ENCODE measurements at places on chromosomes 4 and X.
A peak's percentile ranks its signal among the peaks of the same experiment; 100 is the strongest.

- no peak for DNase-seq
Observed at GRCh38 chrX:65928522-65928921, 111.4 kb downstream of the VSIG4 start.

GRCh38 chrX:65017451-65017850 lies 41.2 kb upstream of the ZC4H2 start:
- DNase-seq = no peak

- peak; percentile 73 for DNase-seq
Observed at GRCh38 chr4:113682730-113683537, 78.6 kb downstream of the CAMK2D start.

DNA sequence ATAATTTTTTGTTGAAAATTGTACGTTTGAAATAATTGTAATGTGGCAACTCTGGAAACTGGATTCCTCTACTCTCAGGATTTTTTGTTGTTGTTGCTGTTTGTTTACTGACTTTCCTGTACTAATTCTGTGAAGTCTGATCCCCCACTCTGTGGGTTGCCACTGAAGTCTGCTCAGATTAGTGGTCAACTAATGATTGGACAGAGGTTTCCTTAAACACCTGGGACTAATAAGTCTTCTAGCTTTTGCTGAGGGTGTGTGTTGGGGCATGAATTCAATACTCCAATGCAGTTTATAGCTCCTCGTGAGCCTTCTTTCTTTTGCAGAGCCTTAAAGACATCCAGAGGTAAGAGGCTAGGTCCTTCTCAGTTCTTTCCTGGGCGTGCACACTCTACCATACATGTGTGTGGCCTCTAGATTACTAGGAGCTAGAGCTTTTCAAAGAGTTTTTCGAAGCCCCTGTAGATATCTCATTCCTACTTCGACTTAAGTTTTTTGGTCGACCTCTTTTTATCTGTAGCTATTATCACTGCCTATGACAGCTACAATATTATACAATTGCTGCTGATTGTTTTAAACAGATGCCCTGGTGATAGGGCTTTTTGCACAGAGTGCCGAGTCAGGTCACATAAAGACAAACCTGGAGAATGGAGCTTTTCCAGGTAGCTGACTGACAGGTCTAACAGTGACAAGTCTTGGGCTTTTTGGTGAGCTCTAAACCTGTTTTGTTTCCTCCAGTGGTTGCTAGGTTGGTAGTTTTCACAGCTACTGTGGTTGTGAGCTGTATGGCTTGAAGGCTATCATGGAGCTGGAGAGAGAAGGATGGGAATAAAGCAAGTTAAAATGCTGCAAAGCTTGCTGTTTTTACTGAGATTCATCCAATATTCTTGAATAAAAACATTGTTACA lies 34.0 kb downstream of the BMP2K start:
- no peak for DNase-seq

GRCh38 chrX:151402719-151403390 lies 5.8 kb downstream of the VMA21 start:
- no peak for DNase-seq

GRCh38 chr4:89906777-89907521 lies 12.3 kb downstream of the MMRN1 start:
- DNase-seq = no peak

DNA sequence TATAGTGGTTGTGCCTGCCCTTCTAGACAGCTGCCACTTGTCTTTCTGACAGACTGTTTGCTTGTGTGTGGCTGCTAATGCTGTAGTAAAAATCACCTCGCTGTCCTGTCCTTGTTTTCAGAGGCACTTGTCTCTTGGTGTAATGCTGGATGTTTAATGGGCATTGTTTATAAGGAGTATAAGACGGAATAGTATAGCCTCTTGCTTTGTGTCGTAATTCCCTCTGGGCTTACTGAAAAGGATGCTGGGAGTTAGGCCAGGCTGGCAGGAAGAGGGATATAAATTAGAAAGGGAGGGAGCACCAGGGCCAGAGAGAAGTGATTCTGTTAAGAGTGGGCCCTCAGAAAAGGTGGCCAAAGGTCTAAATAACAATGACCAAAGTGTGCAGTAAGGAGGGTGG lies 29.0 kb downstream of the NHS start:
- no peak for DNase-seq

DNA sequence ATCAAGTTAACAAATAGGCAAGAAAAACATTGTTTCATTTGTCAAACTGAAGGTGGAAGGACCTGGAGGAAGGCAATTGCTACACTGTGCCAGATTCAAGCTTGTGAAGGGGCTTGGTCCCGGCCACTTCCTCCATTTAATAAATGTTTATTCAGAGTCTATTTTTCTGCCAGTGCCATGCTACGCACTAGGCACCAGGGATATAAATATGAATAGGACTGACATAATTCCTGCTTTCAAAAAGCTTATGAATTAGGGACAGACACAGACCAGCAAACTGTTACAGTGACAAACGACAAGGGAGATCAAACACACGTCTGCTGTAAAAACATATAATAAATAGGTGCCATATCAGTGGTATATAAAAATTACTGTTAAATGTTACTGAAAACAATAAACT lies 571 bp downstream of the TLR6 start:
- DNase-seq = peak; percentile 37

DNA sequence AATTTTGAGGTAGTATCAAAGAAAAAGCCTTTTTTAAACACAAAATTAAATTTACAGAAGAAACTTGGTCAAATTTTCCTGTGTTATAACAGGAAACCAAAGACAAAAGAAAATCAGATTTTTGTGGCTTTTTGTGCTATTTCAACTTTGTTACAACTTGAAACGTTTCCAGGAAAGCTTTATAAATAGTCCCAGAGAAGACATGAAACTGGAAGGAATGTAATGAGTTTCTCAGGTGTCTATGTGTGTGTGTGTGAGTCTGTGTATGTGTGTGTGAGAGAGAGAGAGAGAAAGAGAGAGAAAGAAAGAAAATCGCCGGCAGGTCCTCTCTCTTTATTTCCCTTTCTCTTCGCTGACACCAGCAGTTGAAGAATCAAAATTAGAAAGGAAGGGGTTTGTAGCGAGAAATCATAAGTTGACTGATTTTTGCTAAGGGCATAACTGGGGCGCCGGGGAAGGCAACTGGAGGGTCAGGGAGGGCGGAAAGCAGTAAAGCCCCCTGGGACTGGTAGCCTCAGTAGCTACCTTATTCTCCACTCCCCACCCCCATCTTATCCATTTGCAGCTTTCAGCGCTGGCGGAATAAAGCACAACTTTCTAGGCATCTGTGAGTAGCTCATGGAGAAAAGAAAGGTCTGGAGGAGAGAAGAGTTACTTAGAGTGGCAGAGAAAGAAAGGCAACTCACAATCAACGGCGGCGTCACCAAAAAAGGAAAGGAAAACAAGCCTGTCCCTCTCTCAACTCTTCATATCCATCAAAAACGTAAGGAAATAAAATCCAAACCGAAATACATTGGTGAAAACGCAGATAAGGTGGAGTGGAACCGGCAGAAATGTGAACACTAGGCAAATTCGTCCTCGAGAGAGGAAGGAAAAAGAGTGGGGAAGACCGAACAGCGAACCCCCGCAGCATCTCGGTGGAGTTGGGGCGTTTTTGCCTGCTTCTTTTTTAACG lies 1.3 kb downstream of the TMEM47 start:
- no peak for DNase-seq

- DNase-seq = no peak
Observed at GRCh38 chr4:94671113-94671512, 86.6 kb upstream of the BMPR1B start.

DNA sequence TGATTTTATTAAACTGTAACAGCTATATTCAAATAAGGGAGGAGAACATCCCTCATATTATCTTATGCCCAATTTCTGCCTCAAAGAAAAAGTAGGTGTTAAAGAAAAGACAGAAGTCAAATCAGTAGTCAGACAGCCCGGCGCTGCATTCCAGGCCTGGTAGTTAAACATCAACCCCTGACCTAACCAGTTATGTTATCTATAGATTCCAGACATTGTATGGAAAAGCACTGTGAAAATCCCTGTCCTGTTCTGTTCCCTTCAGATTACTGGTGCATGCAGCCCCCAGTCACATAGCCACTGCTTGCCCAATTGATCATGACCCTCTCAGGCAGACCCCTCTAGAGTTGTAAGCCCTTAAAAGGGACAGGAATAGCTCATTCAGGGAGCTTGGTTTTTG lies 269.9 kb upstream of the GALNT7 start:
- DNase-seq = no peak

DNA sequence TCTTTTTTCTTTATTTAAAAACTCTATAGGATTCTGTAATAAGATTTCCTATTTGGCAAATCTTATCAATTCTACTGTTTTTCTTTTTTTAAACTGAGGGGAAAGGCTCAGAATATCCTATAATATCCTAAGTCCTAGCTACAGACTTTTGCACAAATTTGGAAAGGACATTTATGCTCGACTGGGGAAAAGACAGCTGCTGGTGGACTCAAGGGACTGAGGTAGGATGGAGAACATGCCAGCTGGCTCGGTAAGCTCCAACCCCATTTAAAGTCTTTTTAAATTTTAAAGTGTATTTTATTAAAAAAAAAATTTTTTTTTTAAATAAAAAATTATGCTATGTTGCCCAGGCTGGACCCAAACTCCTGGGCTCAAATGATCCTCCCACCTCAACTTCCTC lies 36.8 kb downstream of the BOD1L1 start:
- DNase-seq = no peak

DNA sequence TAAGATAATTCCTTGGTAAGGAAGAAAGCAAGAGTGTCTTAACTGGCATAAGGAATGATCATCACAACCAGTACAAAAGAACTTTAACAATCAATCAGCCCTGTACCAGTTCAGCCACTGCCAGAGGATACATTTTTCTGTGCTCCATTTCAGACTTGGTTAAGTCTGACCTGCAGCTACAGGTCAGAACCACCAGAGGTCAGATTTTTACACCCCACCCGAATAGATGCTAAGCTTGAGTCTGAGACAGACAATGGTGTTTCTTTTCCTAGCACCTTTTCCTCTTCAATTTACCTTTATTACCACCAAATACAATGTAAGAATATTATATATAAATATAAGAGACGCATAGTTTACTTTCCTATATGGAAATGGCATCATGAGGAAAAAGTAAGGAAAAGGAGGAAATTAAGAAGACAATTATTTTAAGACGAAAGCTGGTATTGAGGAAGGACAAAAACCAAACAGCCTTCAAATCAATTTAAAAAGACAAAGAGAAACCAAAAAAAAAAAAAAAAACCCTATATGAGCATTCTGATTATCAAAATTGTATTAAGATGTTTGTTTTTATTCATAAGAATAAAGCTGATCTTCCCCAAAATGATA lies 215.3 kb upstream of the TTC29 start:
- peak; percentile 5 for DNase-seq

DNA sequence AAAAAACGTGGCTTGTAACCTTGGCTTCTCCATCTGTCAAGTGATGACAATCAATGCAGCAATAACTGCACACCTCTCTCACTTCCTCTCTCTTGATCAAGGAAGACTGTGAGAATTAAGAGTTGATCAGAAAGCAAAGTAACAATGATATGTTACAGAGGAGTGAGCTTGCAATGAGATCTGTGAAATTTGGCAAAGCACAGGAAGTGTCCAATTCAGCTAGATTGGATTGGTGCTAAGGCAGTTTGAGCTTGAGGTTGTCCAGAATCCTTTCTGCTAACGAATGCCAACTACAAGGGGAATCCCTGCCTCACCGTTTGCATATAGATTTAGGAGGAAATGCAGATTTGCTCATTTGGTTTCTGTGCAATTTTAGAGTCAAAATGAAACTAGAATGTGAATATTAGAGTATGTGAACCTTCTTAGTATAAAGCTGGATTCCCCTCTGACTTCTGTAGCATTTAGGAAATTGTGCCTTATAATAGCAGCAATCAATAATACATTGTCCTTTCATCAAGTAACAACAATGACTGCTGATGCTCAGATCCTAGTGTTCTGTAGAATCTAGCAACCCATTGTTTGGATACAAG lies 346.4 kb downstream of the PTTG2 start:
- DNase-seq = no peak

DNA sequence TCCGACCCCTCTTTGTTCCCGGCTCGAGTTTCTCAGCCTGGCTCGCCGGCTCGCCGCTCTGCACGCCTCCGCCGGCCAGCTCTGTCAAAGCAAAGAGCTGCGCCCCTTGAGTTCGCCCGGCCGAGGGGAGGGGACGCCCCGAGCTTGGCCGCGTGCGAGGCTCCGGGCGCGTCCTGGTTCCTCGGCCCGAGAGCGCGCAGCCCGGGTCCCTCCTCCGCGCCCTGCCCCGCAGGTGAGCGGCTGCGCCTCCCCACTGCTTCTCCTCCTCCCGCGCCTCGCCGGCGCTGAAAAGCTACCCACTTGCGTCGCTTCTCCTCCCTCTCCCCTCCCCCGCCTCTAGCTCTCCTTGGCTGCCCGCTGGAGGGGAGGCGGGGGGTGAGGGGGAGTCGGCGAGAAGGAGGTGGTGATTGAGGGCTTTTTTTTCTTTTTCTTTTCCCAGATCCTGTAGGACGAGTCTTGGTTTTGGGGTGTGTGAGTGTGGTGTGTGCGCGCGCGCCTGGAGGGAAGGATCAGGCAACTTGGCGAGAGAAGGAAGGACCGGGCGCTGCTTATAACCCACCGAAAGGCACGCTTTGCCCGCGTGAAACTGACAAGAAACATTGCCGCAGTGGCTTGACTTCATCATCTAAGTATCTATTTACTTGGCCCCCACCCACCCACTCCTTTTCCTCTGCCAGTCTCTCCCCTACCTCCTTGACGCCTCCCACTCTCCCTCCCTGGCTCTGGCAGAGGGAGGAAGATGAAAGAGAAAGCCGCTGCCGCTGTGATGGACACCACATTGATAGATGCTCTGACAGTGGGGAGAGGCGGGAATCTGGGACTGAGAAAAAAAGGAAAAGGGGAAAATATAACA lies at the start of gene LEF1:
Gene LEF1 (minus strand): TSS at position 262 of the 853 bp plus-strand sequence. CDS start 1,165 bp downstream, outside the sequence.
- peak; percentile 61 for DNase-seq

GRCh38 chrX:102959471-102959870 lies 22.4 kb downstream of the RAB40AL start:
- no peak for DNase-seq

DNA sequence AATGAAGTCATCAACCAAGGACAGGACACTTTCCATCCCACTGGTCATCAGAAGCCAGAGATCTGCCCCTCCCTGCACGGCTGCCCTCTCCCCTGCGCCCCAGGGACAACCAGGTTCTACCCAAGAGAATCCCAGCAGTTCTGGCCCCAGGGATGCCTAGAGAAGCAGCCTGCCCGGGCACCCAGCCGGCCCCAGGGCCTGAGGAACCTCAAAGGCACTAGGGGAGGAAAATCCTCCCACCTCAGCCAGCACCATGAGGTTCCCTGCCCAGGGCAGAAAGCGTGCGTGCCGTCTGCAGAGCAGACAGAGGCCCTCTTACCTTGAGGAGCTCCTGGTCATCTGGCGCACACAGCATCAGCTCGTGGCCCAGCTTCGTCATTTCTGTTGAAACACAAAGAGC lies 8.1 kb downstream of the HAUS7 start:
- no peak for DNase-seq

- no peak for DNase-seq
Observed at GRCh38 chr4:119728692-119729593, 100.3 kb upstream of the PDE5A start.

DNA sequence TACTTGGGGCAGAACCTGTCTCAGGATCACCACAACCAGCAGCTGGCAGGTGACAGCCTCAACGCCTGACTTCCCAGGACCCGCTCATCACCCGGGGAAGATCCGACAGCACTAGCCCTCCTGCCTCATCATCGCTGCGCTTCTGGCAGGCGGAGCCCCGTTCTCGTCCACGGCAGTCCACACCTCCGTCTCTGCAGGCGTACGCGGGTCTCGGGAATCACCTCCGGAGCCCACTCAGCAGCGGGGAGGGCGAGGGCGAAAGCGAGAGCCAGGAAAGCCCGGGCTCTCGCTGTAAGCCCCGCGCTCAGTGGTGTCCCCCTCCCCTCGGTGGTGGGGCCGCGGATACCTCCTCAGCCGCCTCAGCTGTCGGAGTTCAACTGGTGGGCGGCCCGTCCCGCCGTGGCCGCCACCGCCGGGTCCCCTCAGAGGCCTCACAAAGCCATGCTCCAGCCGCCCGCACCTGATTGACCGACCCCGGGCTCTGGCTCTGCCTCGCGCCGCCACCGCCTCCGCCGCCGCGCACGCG lies 518 bp upstream of the CNKSR2 start:
- DNase-seq = peak; percentile 32
